ENCODE measurements at places on chromosomes 6 and 20. TPM values are rescaled to one million over a fixed set of nuclear protein-coding genes. Genes with fewer than 3 reads are reported as not detected.

DNA sequence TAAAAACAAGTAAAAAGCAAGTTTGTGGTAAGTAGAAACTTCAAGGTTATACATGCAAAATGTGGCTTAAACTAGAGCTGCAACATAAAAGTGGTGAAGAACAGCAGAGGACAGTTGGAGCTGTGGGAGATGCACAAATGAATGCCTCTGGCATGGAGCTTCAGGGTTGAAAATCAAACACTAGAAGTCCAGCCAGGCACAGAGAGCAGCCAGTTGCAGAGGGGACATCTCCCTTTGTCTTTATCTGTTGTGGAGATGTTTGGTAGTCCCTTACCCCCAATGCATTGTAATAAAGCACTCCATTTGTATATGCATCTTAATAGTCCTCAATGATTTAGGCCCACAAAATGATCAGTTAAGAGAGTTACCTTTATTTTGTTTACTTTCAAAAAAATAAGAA lies 73.1 kb upstream of the C20orf144 start:
- H3K36me3 ChIP-seq, result no peaks in the 10 kb centered on the region
- peaks cover 5% of the 10 kb centered on the region for H3K4me1 ChIP-seq
- H3K27me3 ChIP-seq, result no peaks in the 10 kb centered on the region
- no peak overlapping the region for H3K27ac ChIP-seq
- no peak overlapping the region for H3K4me3 ChIP-seq

DNA sequence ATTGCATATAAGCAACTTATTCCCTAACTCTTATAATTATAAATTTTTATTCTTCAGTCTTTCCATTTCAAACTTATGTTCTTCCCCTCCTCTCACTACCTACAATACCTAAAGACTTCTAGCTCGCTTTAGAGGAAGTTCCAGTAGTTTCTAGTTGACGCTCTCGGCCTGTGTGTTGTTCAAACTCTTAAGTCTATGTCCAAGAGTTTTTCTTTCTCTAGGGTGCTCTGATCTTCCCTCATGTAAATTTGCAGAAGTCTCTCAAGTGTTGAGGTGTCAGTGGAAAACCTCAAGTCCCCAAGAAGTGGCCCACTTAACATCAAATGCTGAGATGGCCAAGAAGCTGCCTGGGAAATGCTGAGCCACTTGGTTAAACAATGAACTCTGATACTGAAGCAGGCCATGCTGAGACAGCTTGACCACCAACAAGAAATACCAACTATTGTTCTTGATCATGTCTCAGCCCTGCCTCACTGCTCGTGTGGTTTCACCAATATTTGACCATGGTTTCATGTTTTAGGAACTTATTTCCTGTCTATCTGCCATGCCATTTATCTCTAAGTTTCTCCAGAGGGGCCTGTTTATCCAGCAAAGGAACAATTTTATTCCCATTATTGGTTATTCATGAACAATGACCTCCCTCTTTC lies 100.9 kb upstream of the TCF21 start:
- no peak overlapping the region for H3K4me3 ChIP-seq
- no peak overlapping the region for H3K27ac ChIP-seq
- peaks cover 16% of the 10 kb centered on the region for H3K27me3 ChIP-seq
- H3K4me1 ChIP-seq, result no peaks in the 10 kb centered on the region
- DNase-seq, result no peak

DNA sequence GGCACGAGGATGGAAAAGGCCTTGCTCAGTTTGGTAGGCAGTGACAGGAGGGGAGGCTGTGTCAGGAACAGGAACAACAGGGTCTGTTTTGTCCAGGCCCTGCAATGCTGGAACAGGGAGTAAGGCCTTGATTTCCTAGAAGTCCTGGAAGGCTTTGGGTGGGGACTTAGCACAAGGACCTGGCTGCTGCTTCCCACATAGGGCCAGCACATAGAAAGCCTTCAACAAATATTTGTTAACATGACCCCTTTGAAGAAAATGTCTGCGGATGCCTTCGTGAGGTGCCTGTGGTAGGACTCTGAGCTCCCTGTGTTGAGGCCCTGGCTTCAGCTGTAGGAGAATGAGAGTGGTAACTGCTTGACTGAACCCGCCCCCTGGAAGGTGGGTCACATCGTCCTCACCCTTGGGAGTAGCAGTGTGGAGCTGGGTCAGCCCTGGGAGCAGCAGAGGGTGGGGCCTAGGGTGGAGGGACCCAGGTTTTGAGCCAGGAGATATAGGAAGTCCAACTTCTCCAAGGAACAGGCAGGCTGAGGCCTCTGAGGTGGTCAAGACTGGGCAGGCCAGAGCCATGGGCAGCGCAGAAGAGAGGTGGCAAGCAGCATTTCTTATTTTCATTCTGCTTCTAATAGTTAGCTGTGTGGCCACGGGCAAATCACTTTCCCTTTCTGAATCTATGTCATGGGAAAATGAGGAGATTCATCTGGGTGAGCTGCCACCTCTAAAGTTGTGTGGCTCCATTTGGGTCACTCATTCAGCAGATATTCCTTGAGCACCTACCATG lies 50.0 kb downstream of the CNBD2 start:
- DNase-seq, result no peak
- no peaks in the 10 kb centered on the region for H3K27me3 ChIP-seq
- H3K4me3 ChIP-seq, result no peak overlapping the region

DNA sequence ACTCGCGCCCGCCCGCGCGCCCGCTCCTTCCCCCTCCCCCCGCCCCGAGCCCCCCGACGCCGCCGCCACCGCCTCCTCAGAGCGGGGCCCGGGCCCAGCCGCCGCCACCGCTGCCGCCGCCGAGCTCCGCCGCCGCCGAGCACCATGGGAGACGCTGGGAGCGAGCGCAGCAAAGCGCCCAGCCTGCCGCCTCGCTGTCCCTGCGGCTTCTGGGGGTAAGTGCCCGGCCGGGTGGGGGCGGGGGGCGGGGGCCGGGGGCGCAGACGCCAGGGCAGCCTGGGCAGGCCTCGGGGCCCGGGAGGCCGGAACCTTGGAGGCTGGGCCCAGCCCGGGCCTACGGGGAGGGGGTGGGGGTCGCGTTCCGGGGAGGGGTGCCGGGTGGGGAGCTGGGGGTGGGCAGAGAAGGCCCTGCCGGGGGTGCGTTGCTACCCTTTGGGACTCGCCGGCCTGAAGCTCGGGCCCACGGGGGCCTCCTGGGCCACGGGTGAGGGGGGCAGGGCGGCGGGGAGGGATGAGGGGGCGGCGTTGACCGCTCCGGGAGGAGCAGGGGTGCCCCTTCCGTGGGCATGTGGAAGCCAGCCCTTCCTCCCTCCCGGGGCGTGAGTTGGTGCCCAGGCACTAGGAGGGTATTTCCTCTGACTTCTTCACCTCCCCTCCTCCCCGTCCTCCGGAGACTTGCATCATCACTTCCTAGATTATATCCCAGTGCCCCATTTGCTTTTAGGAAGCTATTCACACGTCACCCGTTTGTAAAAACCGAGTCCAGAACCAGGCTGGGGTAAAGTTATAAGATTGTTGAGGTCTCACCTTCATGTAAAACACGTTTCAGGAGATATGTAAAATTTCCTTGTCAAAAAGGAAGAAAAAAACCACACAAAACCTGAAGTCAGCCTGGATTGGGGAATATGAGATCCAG lies 533 bp downstream of the ZFAND3 start:
- peak overlapping the region; percentile 60 for H3K27ac ChIP-seq
- peaks cover 1% of the 10 kb centered on the region for H3K27me3 ChIP-seq
- H3K36me3 ChIP-seq, result no peaks in the 10 kb centered on the region

DNA sequence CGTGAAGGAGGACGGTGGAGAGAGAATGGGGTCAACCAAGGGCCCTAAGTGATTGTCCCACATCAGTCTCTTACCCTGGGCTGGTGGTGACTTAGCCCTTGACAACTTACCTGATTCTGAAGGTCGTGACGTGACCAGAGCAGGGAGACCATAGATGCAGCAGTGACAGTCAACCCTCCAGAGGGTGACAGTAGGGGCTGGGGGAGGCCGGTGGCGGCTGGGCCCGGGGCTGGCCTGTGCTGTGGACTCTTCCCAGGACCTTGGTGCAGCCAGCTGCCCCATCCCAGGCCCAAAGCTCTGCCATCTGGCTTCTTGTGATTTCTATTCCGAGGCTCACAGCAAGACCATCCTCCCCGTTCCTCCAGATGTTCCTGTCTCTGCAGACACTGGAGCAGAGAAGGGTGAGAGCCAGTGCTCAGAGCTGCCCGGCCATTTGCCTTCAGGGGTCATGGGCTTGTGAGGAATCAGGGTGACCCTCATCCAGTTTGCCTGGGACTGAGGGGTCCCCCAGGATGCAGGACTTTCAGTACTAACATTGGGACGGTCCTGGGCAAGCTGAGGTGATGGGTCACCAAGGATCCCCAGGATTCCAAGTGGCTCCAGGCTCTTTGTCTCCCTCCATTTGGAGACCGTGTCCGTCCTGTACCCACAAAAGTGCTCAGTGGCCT lies 36.0 kb downstream of the SUMO4 start:
- DNase-seq, result no peak
- H3K27ac ChIP-seq, result peak overlapping the region; percentile 43
- H3K27me3 ChIP-seq, result no peaks in the 10 kb centered on the region

- no peak overlapping the region for H3K4me3 ChIP-seq
- H3K27me3 ChIP-seq, result peaks cover 2% of the 10 kb centered on the region
- no peak overlapping the region for H3K27ac ChIP-seq
- H3K36me3 ChIP-seq, result no peaks in the 10 kb centered on the region
These were observed 81.6 kb downstream of the MANEA start for GRCh38 chr6:95658886-95659285.

GRCh38 chr6:34414999-34415858 lies 10.6 kb downstream of the RPS10 start:
- no peaks in the 10 kb centered on the region for H3K27me3 ChIP-seq
- peak; percentile 60 for DNase-seq
- H3K4me3 ChIP-seq, result no peak overlapping the region
- no peaks in the 10 kb centered on the region for H3K4me1 ChIP-seq
- H3K27ac ChIP-seq, result peak overlapping the region; percentile 47

DNA sequence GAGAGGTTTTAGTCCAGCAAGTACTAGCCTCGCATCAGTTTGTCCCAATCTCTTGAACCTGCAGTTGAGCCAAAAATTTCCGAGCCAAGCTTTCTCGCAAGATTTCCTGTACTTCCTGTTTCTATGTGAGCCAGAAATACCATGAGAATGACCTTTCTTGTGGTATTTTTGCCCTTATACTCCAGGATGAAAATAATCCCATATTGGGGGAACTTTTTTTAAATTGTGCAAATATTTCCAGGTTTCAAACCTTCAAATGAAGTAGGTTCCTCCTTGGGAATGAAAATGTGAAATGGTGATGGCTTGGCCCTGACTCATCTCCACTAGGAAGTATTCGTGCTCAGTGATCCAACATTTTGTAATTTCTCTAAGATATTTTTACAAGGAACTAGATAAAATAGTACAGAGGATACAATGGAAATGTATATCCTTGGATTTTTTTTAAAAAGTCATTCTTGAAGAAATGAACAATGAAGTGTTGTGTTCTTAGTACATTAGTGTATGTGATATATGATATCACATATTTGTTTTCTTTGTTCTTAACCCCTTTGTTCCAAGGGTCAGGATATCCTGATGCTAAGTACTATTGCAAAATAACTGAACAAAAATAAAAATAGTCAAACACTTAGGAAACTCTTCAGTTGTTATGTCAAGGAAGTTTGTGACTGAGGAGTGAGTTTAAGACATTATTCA lies 184.0 kb downstream of the PDE7B start:
- H3K27me3 ChIP-seq, result no peaks in the 10 kb centered on the region
- no peak overlapping the region for H3K4me3 ChIP-seq
- H3K36me3 ChIP-seq, result no peaks in the 10 kb centered on the region

RNF39 gene
- total RNA-seq, result not detected

GJA10 gene
- not detected for total RNA-seq
